GM04504 (cell line): ENCODE measurements at places on chromosomes 5 and 9.

GRCh38 chr9:127224883-127225739 is 39.5 kb upstream of the GARNL3 start:
- DNase-seq, result peak; percentile 35

DNA sequence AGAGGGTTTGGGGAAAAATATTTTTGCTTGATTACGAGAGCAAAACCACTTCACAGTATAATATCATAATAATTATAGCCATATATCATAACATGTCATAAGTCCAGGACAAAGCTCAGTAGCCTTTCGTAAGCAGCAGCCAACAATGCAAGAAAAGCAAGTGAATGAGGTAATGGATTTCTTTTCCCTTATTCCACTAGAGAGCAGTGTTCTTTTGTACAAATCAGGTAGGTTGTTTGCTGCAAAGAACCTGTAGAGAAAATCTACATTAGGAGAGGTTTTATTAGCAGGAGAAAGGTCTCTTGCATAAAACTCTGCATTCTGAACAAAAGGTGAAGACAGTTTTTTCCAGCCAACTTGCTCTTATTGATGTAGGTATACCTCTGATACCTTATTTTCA is 1033.4 kb downstream of the TLE4 start:
- DNase-seq, result no peak

DNA sequence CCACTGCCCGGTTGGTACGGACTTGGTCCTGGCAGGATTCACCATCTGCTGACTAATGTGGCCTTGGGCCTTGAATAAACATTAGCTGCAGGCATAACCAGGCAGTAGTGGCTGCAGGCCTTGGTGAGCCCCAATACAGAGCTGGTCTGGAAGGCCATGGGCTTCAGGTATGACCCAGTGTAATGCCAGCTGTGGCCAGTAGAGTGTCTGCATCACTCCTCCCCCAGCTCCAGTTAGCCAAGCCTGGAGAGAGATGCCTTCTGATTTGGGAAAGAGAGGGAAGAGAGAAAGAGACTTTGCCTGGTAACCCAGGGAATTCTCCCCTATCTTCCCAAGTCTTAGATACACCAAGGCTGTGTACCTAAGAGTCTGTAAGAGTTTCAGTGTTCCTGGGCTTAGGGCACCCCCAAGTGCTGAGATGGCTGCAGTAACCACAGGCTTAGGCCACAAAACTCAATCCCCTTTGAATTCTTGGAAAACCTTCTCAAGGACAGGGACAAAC is 5.6 kb upstream of the C5 start:
- DNase-seq, result no peak

GRCh38 chr9:105307591-105308130 is 63.2 kb downstream of the SLC44A1 start:
- DNase-seq, result no peak

GRCh38 chr5:157912621-157913325 is 53.8 kb upstream of the CLINT1 start:
- DNase-seq, result no peak

GRCh38 chr9:105932276-105932675 is 237.9 kb downstream of the TMEM38B start:
- DNase-seq, result no peak

DNA sequence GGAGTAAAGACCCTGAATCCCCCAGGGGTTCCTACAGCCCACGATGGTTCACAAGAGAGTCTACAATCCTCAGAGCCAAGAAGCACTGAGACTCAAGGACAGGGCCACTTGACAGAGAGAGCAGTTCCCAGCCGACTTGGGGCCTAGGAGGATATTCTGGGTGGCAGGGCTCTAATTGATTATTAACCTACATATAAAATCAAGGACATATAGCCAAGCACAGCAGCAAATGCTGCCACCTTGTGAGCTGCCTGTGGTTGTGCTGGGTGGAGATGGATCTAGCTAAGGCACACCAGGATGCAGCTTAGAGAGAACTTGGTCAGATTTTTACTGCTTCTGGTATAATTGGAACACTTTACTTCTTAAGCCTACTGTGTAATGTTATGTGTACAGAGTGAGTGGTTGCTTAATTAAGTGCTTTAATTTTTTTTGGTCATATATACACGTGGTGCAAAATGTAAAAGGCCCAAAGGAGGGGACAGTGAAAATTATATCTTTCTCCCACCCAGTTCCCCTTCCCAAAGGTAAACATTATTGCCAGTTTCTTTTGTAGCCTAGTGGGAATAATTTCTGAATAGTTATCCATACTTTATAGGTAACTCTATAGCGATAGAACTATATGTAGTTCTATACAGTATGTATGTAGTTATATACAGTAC is 78.8 kb downstream of the F2RL2 start:
- DNase-seq, result no peak

GRCh38 chr9:128455849-128456612 is at the start of gene ODF2:
Gene ODF2, plus strand, starts transcription at chr9:128456006. Its CDS starts 86 bp downstream, at chr9:128456092.
- peak; percentile 91 for DNase-seq

- DNase-seq, result no peak
Measured at GRCh38 chr5:55231029-55231918, 2.1 kb downstream of the CCNO start.

- no peak for DNase-seq
Measured at GRCh38 chr5:53083927-53084326, 25.6 kb downstream of the MOCS2 start.

DNA sequence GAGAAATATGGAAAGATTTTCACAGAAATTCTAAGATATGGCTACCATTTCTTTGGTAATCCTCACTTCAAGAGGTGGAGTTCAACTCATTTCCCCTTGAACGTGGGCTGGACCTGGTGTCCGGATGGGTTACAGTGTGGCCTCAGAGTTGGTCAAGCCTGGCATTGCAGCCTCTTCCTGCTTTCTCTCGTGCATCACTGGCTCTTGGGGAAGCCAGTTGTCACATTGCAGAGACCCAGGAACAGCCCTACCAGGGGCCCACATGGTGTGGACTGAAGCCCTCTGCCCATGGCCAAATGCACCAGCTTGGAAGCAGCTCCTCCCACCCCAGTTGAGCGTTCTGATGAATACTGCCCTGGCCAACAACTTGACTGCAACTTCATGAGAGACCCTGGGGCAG is 47.7 kb upstream of the FCN1 start:
- DNase-seq, result no peak

DNA sequence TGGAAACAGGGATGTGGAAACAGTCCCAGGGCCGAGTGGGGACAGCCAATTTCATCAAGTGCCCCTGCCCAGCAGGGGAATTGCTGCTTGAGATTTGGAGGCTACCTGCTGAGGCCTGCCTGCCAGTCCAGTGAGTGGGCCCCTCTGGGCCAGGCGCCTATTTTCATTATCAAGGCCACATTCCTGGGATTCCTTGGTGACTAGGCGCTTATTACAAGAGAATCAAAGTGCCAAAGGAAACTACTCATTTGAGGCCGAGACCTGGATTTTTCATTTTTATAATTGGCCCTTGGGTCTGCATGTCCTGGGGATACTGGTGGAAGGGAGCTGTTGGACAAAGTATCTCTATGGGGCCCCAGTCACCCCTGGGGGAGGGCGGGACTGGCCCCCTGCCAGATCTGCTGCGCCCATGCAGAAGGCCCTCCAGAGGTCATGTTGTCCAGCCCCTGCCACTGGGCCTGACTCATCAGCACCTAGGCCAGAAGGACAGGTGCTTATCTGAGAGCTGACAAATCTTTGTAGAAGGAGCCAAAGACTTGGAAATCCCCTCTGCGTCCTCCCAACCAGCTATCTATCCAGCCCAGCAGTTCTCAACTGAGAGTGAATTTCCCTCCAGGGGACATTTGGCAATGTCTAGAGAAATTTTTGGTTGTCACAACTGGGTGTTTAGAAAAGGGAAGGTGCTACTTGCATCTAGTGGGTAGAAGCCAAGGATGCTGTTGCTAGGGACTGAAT is 45.6 kb downstream of the FOXI1 start:
- DNase-seq, result peak; percentile 57

GRCh38 chr5:61523073-61523472 is 191.0 kb downstream of the ZSWIM6 start:
- DNase-seq, result no peak

- DNase-seq, result peak; percentile 84
Measured at GRCh38 chr9:92180669-92181181, 65.5 kb upstream of the SPTLC1 start.

DNA sequence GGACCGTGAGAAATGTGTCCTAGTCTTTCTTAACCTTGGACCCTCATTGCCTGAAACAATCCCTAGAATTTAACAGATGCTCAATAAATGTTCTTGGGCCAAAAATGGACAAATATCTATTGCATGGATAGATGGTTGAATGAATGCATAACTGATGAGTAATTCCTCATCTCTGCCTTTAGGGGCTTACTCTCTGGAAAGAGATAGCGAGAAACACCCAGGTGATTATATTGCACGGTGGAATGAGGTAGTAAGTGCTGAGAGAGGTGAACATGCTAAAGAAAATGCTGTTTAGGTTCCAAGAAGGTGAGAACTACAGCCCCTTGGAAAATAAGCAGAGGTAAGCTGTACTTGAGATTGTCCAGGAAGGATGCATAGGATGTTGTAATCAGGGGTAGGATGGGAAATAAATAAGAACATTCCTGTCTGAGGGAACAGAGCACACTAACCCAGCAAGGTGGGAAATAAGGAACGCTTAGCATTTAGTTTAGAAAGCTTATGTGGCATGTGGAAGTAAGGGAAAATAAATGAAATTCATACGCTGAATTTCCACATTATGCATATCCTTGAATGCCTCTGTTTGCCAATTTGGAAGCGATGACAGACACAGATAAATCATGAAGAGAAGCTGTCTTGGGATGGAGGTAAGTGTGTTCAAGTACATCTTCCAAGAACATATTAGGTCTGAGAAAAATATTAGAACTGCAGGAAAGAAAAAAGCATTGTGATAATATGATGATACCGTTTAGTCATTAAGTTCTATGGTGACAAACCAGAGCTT is 426.6 kb downstream of the ARHGEF28 start:
- no peak for DNase-seq

- no peak for DNase-seq
Measured at GRCh38 chr9:13555989-13556500, 276.6 kb upstream of the MPDZ start.

- DNase-seq, result no peak
Measured at GRCh38 chr5:35185518-35185917, 44.8 kb downstream of the PRLR start.

GRCh38 chr5:156716591-156717380 is 133.3 kb upstream of the PPP1R2B start:
- DNase-seq, result no peak

GRCh38 chr5:135228222-135228621 is 170.8 kb downstream of the MACROH2A1 start:
- no peak for DNase-seq

DNA sequence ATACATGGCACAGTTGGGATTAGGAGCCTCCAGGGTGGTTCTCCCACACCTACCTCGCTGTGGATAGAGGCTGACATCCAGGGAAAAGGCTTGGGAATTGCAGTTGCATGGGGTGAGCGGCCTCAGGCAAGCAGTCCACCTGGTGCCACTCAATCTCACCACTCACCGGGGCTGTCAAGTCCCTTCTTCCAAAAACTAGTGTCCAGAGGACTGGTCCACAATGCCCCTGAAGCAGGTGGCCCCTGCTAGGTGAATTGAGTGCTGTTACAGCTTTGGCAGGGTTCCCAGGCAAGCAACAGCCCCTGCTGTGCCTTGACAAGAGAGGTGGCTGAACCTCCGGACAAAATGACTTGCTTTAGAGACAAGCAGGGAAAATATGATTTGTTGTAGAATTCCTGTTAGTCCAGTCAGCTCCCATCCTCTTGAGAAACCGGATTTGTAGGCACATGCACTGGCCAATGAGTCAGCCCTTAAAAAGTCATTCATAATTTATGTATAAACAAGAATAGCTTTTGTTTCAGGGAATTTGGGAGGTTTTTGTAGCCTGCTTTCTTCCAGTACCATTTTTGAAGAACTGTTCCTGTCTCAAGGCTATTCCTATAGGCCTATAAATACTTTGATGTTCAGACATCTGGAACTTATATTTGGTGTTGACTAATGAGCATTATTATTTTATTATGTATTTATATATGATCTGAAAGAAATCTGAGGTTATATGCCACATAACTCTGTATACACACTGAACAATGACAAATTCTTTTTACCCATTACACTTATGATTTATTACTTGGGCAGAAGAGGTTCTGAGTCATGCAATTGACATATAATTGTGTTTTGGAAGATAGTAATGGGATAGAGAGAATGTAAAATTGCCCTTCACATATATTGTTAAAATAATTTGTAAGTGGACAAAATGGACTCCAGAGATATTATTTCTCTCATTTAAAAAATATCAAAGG is 411.1 kb downstream of the ACTL7B start:
- peak; percentile 92 for DNase-seq

DNA sequence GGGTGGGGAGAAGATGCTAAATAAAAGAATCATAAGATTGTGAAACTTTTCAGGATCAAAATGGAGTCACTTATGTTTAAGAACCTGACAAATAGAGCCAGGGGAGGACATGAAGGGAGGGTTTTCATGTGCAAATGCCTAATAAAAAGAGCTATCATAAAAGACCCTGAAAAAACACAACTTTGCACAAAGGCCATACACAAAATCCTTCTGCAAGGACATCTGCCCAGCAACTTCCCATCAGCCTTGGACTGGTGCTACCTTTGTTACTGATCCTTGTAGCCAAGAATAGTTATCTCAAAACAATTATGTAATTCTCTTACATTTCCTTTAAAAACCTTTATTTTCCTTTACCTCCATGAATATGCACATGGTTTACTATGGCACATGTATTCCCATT is 63.0 kb downstream of the APBA1 start:
- no peak for DNase-seq
